ENCODE measurements at places on chromosomes 6 and 20. TPM values are rescaled to one million over a fixed set of nuclear protein-coding genes. Genes with fewer than 3 reads are reported as not detected.

- DNase-seq = no peak
These were observed 165.5 kb downstream of the BACH2 start for GRCh38 chr6:90131125-90131524.

DNA sequence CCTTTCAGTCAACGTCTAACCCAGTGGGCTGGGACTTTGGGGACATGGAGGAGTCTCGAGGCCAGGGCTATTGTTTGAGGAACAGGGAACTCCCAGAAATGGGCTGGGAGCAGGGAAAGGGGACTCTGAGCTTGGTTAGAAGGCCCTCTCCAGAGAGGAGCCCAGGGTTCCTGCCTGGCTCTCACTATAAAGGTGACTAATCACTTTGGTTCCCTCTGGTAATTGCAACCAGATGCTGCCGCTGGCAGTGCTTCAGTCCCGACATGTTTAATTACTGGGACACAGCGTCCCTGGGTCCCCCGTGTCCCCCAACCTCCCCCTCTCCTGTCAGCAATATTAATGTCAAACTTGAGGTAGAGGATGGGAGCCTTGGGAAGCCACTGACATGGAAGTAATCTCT lies 5.0 kb upstream of the GDF5 start:
- DNase-seq = no peak

DNA sequence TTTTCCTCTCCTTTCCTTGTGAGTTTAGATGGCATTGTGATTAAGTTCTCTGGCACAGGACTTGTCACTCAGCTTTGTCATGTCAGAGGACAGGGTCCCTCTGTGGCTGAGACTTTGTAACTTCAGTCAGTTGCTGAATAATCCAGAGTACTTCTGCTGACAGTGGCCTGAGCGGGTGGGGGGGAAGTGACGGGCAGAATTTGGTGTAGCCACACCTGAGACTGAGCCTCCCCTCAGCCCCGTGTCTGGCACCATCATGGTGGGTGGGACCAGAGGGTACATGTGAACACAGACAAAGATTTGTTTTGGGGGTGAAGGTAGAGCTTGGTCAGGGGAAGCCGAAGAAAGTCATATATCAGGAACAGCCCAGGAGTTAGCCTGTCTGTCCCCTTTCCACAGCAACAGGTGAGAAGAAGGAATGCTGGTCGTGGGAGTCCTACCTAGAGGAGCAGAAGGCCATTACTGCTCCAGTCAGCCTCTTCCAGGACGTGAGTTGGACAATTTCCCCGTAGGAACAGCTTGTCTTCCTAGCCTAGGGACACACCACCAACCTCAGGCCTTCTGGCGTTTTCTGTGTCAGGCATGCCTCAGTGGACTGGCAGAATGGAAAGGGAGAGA lies 20.9 kb downstream of the L3MBTL1 start:
- DNase-seq = no peak

DNA sequence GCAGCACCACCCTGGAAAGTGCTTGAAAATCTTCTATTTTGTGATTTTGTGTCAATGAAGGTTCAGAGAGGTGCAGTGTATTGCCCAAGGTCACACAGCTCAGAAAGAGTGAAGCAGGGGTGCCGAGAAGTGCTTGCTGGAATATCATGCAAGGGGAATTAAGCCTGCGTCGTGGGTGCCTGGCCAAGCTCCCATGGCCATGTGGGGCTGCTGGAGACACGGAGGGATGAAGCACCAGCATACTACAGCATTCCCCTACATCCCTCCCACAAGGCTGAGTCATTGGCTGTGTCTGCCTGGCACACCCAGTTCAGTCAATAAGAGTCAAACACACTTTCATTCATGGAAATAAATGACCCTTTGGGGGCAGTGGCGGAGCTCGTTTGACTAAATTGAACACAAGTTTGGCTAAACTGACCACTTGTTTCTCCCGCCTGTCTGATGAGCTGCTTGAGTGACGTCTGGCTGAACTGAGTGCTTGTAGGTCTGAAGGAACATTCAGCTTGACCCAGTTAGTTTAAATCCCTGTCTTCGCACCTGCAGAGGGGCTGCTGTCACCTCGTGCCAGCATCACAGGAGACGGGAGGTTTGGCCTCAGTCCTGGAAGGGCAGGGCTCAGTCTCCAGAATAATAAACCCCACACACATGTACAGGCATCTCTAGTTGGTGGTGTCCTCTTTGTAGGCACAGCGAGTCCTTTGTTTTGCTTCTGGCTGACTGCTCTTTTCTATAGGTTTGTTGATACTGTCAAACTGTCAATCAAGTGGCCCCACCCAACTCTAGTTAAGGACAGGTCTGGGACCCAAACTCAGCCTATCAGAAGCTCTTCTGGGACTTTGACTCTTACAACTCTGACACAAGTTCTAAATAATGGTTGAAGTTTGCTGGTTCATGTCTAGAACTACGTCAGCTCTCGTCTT lies 8.4 kb upstream of the TGM2 start:
- DNase-seq = no peak

TCFL5 gene
- 17.5 TPM for total RNA-seq
